AG08395 (cell line): ENCODE measurements at places on chromosomes 11 and 22.
A peak's percentile ranks its signal among the peaks of the same experiment; 100 is the strongest.

DNA sequence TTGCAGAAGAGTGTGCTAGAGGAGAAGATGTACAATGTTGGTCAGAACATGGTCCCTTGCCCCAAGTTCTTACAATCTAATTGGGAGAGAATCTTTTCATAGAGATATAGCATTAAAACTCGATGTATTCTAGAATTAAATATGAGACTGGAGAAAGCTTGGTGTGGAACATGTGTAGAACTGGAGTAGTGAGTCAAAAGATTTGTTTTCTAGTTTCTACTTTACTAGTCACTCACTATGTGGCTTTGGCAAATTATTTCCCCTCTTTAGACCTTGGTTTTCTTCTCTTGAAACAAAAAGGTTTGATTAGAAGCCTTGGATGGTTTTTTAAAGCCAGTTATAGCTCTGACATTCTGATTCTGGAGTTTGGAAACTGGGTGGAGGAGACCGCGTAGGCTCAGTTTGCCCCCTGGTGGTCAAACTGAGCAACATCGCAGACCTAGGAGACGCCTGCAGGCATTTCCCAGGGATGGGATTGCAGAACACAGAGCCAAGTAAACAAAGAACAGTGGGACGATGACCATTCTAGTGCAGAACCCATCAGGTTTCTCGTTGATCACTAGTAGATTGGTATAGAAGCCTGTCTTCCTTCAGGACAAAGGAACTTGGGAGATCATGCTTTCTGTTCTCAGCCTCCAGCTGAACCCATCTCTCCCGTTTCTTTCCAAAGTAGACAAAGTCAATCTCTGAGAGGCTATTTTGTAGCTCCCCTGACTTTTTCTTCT lies 8.5 kb upstream of the CHRDL2 start:
- DNase-seq, result peak; percentile 90

DNA sequence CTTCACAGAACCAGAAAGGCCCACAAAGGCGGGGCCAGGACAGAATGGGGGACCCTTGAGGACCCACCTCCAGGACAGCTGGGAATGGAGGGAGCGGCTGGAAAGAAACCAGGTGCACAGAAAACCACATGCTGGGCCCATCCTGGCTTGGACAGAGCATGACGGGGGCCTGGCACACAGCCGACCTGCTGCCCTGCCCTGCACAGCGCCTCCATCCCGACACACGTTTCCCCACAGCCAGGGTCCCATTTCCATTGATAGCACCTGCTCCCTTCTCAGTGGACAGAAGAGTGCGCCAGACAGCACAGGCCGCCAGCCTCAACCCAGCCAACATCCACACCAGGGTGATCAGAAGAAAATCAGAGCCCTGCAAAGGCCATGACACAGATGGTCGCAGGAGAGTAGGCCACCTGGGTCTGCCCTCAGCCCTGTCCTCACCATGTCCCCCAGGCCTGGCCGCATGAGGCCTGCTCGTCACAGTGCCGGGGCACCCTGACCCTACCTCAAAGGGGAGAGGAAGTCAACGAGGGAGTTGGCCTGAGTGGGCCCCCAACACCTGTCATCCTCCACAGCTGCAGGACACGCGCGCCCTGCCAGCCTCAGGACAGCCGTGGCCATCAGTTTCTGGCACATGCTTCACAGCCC lies 28.1 kb downstream of the BRD1 start:
- DNase-seq, result no peak

DNA sequence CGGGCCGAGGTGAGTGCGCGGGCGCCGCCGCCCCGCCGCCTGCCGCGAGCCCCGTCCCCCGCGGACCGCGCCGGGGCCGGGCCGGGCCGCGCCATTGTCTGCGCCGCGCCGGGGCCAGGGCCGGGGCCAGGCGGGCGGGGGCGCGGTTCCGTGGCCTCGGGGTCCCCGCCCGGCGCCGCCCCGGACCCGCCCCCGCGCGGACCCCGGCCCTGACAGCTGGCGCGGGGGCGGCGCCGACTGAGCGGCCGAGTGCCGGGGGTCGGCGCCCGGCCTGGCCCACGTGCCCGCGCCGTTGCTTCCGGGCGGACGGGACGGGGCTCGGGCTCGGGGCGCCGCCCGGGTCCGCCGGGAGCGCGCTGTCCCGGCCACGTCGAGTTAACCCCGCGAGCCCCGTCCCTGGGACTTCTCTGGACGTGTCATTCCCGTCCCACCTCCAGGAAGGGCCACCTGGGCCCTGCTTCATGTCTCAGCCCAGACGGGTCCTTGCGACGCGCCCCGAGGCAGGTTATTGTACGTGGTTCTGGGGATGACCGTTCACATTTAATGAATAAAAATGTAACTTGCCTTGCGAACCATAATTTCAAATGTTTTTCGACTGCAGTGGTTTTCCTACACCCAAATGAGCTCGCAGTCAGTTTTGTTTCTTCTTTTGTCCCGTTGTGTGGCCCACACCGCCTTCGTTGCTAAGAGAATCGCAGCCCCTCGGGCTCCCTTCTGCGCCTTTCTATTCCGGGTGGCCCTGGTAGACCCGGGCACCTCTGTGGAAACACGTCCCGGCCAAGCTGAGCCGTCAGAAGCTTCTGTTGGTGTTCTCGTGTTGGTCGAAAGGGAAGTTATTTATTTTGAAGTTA lies 562 bp downstream of the ZBED4 start:
- DNase-seq, result peak; percentile 24

- DNase-seq, result no peak
These were observed 3.6 kb upstream of the MRPL23 start for GRCh38 chr11:1943576-1943975.

GRCh38 chr11:27409049-27409448 lies 46.0 kb upstream of the CCDC34 start:
- no peak for DNase-seq

DNA sequence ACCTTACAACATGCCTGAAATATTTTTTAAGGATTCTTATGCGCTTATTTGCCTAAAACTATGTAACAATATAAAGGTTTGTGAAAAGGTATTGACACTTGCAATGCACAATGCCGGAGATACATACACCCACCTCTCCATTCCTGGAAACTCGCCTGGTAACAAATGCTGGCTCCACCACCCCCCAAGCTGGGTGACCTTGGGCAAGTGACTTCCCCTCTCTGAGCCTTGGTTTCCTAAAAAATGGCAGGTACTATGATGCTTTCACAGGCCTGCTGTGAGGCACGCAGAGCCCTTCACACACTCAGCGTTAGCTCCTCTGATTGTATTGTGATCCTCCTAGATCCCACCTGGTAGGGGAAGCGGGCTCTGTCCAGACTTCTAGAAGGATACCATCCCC lies 2.3 kb downstream of the GAL3ST1 start:
- no peak for DNase-seq

GRCh38 chr22:49953027-49953679 lies 7.4 kb upstream of the PIM3 start:
- DNase-seq, result no peak

DNA sequence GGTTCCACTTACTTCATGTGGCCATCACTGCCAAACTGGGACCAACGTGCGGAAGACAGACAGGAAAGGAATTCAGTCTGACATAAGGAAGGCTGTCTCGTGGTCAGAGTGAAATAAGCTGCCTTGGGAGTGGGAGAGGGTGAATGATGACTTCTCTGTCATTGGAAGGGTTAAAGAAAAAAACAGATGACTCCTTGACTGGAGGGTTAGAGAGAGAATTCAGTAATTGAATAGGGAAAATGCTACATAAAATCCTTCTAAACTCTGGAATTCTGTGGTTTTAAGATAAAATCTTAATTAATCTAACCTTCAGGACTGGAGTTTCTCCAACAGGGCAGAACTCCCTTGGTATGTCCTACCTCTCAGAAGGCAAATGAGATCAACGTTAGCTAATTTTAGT lies 33.8 kb downstream of the RAB30 start:
- DNase-seq, result no peak
